ENCODE measurements at places on chromosomes 4 and X.

- no peak for DNase-seq
Measured at GRCh38 chrX:140503714-140504351, 1.0 kb downstream of the SOX3 start.

DNA sequence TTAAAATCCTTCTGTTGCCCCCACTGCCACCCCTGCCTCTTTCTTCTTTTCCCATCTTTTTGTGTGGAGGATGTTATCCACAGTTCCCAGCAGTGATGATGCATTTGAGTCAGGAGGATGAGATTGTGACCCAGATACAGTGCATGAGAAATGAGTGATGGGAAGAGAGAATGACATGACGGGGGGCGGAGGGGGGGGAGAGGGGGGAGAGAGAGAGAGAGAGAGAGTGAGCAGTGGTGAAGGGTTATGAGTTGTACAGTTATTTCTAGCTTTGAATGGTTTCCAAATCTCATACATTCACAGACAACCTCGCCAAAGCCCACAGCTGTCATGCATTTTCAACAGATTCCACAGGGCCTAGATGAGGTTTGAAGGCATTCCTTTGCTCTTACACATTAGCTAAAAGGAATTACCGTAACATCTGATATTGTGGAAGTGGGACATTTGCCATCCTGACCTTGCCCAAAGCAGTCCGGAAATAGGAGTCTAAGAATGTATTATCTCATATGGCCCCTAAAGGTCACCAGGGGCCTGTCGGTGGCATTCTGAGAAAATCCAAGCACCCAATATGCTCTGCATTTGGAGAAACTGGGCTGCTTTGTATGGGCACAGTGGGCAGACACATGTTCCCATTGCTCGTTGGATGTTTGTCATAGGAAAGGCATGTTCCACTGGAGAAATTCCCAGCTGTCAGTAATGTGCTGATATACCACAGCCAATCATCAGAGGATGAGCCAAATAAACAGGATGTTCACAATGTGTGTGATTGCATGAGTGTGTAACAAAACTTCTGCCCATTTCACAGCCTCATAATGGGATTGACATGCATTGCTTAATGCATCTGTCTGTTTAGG is 435.8 kb downstream of the SPRY1 start:
- DNase-seq: no peak

DNA sequence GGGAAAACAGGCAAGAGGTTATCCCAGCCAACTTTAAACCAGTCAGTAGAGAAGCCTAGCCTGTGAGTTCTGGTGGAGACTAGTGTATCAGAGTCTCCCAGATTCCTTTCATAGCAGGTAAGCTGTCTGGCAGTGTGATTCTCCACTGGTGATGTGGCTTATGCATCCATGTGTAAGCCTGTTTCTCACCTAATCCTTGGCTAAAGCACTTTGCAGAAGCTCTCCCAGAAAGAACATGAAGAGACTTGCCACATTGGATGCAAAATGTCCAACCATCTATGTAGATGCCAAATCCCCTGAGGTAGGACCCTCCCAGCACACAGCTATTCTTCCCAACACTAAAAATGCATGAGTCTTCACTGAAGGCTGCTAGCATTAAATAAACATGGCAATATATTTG is 111.7 kb downstream of the CHRNA9 start:
- DNase-seq: no peak

DNA sequence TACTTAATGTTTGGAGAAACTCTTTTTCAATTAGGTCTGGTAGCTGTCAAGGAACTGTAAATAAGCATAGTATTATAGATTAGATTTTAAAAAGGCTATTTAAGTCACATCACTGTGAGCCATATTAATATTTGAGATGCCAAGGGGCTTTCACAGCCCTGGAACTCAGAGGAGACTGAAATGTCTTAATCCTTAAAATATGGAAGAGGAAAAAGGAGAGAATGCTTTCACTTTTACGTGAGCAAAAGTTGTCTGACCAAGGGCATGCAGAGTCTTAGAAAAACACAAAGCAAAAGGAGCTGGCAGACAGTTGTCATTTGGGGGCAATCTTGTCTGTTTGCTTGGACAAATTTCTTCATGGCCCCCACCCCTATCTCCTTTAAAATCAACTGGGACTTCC is 253.2 kb upstream of the IGFBP7 start:
- DNase-seq: no peak

GRCh38 chrX:118976599-118977340 is 2.4 kb downstream of the LONRF3 start:
- DNase-seq: no peak

- DNase-seq: no peak
Measured at GRCh38 chrX:111410590-111411078, 1.4 kb downstream of the DCX start.

- no peak for DNase-seq
Measured at GRCh38 chr4:75477201-75477600, 37.0 kb downstream of the RCHY1 start.

DNA sequence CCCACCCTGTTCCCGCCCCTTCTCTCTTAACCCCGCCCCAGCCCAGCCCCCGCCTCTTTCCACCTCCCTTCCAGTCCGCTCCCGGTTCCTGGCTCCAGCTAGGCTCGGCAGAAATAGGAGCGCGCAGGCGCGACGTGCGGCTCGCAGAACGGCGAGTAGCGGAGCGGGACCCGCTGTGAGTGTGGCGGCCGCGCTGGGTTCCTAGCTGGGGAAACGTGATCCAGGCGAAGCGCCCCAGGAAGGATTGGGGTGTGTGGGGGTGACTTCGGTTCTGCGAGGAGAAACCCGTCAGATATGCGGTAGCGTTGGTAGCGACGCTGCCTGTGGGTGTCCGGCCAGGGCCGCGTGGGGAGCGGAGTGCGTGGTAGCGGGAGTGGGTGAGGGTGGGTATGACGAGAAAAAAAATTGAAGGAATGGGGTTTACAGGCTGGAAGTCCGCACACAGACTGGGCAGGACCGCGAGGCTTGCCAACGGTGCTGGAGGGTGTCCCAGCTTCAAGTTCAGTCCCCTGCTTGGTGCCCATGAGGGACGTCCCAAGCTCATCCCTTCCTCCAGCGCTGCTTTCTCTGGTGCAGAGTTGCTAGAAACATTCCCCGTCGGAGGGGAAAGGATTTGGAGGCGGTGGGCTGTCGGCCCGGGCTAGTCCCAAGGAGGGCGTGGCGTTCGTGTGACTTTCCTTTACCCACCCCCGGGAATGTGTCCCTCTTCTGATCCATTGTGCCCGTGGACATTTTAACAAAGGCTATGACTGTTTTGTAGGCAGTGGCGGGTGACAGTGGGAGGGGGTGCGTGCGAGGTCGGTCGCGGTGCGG is at the start of gene PRRG1:
Gene PRRG1 (plus strand): TSS at position 144 of the 813 bp plus-strand sequence. CDS start 56,886 bp downstream, outside the sequence.
- no peak for DNase-seq

- no peak for DNase-seq
Measured at GRCh38 chrX:78327370-78328086, at the start of gene CYSLTR1. CYSLTR1 (minus strand) TSS chrX:78327611; CDS start chrX:78273746, 53,865 bp downstream.

GRCh38 chr4:73718375-73719373 is 21.7 kb upstream of the CXCL8 start:
- DNase-seq: no peak

DNA sequence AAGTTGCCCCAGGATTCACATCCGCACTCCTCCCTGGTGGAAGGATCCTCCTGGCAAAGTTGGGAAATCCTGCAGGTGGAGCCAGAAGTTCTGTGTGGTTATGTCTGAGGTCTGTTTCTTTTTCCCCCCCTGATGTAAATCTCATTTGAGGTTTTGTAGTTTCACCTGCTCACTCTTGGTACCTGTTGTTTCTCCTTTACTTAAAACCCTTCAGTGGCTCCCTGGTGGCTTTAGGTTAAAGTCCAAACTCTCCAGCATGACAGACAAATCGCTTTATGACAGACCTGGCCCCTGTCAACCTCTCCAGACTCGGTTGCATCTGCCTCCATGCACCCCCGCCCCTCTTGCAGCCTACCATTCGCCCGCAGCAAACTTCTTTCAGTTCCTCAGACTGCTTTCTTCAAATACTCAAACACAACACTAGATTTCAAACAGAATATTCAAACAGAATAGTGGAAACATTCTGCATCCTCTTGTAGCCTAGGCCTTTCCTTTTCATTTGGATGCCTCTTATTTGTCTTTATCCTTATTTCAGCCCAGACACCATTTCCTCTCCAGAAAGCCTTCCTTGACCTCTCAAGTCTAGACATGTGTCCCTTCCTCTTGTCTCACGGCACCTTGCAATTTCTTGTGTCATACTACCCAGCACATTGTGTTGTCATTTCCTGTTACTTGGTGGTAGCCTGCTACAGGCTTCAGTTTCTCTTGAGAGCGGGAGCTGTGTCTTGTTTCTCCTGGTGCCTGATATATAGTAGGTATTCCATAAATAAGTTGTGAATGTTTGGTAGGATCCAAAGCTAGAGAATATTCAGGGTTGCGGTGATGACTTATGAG is 24.8 kb downstream of the IL13RA1 start:
- no peak for DNase-seq

- DNase-seq: no peak
Measured at GRCh38 chrX:28058901-28059300, 77.7 kb upstream of the DCAF8L1 start.

GRCh38 chr4:53929955-53930798 is 134.2 kb downstream of the CHIC2 start:
- peak; percentile 61 for DNase-seq

Measured in CD4-positive, alpha-beta T cell treated with Interleukin-2 at 100 ng/mL for 4 hours (primary cell).